ENCODE measurements at places on chromosomes 4 and X. TPM values are rescaled to one million over a fixed set of nuclear protein-coding genes. Genes with fewer than 3 reads are reported as not detected.

GRCh38 chr4:170109586-170110284, 20.0 kb upstream of the AADAT start:
- no peak overlapping the region for H3K4me3 ChIP-seq
- H3K27ac ChIP-seq: no peak overlapping the region
- no peak for DNase-seq
- no peaks in the 10 kb centered on the region for H3K36me3 ChIP-seq

KCND1 gene
- 3.2 TPM for polyA plus RNA-seq

DNA sequence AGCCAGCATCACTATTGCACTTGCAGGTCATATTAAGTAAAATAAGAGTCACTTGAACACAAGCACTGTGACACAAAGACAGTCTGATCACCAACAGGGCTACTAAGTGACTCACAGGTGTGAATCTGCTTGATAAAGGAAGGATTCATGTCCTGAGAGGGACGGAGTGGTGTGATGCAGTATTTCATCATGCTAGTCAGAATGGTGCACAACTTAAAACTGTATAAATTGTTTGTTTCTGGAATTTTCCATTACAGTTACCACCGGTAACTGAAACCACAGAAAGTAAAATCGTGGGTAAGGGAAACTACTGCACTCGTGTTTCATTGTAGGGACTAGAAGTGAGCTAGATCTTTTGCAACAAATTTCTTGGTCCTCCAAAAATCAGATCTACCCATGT, 109.7 kb downstream of the ELOVL6 start:
- H3K27ac ChIP-seq: no peak overlapping the region
- no peak for DNase-seq
- H3K4me3 ChIP-seq: no peak overlapping the region
- H3K4me1 ChIP-seq: peaks cover 5% of the 10 kb centered on the region

AIFM1 gene
- 65.2 TPM for polyA plus RNA-seq

Measured in hepatocyte (in vitro differentiated cells).